ENCODE measurements at places on chromosomes 6 and 20. TPM values are rescaled to one million over a fixed set of nuclear protein-coding genes. Genes with fewer than 3 reads are reported as not detected.

- DNase-seq = no peak
Measured at GRCh38 chr6:86963352-86963751, 26.0 kb downstream of the HTR1E start.

DNA sequence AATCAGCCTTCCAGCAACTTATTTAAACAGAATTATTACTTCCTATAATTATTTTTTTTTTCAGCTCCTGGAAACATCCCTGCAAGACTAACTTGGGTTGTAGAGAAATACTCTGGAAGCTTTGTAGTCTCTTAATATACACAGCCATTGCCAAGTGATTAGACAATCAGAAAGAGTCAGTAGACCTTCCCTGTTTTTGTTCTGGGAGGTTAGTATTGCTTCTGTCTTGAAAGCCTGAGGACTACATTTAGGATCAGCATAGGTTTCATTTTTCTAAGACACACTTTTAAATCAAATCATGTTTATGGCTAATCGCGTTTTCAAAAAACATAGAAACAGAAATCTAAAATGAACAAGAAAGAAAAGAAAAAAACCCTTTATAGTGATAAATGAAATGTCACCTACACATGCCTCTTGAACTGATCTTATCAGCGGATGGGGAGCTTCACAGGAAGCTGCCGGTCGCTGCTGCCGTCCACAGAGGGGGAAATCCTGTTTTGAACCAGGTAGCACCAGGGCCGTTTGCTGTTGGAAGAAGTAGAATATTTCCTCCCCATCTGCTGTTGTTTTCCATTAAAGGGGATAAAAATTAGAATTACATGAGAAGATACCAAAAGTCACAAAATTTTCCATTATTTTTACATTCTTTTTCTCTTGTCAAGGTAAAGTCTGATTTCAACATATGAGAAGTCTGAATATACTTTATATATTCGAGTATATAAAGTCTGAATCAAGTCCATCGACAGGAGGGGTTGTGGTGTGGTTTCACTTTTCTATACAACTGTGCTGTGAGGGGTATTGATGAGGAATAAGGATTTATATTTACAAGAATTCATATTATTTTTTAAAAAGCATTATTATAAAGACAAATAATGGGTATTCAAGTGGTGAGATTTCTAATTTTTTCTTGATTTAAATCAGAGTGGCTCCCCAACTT lies 94.6 kb downstream of the ARMC2 start:
- no peak for DNase-seq

DNA sequence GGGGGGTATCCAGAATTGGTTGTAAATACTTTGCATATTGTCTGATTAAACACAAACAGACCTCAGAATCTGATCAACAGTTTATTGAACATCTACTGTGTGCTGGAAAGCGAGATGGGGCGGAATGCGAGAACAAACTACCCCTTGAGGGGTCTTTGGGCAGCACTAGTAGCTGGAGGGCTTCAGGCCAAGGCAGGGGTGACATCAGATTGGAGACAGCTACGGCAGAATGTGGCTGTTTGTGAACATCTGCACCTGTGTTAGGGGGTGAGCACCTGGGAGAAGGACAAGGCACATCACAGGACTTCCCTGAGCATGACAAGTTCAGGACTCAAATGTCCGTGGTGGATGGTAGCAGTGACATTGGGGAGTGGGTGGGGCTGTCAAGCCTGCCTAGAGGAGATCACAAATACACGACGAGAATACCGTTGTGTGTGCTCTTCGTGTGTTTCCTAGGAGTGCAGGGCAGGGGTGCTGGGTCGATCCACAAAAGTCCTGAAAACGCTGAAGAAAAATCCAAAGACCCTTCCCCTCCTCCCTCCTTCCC lies 59.5 kb downstream of the SRC start:
- DNase-seq = no peak

GRCh38 chr6:53347250-53347920 lies 1.4 kb downstream of the ELOVL5 start:
- DNase-seq = no peak

DNA sequence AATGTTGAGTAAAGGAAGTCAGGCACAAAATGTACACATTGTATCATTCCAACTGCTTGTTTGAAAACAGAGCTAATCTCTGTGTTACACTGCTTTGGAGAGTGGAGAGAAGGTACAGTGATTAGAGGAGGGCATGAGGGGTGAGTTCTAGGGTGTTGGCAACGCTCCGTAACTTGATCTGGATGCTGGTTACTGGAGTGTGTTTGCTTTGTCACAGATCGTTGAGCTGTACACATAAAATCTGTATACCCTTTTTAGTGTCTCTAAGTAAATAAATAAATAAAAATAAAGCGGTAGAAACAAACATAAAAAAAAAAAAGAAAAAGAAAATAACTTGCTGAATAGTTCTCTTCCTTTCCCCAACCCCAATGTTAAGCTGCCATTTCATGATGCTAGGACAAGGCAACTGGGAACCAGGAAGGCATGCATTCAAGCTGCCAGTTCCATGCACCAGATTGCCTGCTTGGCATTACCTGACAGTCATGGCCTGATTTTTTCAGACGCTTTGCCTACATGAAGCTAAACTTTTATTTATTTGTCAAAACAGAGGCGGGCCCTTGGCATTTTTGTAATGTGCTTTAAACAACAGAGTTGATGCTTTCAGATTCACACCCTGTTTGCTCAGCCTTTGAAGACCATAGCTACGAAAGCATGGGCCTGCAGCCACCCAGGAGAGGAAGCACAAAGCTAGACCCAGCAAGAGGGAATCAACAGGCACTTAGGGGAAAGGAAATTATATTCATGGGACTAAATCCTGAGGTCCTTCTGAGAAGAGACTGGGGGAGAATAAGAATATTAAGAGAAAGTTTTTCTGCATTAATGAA lies 21.2 kb downstream of the TNFRSF21 start:
- no peak for DNase-seq

GRCh38 chr20:57891014-57891413 lies 181.2 kb upstream of the PMEPA1 start:
- DNase-seq = no peak

- peak; percentile 68 for DNase-seq
Measured at GRCh38 chr6:44738601-44739146, 351.2 kb downstream of the CDC5L start.

DNA sequence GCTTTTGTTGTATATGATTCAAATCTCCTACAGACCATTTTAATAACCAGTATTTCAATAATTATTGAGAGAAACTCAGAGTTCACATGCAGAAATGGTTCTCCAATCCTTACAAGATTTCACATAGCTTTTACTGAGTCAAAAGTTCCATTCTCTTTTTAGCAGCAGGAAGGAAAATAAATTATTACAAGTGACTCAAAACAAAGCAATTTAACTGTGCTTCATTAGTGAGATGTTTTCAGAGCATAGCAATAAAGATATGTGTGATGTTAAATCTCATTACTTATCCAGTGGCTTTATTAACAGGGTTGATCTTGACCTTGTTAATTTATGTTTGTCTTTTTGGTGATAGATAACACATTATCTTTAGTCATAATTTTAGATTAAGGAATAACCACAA lies 22.0 kb downstream of the KIF13A start:
- no peak for DNase-seq

MOCS3 gene
- total RNA-seq = 5.2 TPM

COL9A3 gene
- 1.0 TPM for total RNA-seq

GSTA1 gene
- total RNA-seq = 0.56 TPM

MAN1A1 gene
- 26.8 TPM for total RNA-seq

Measured in GM12878 (cell line).